ENCODE measurements at places on chromosomes 6 and 20. TPM values are rescaled to one million over a fixed set of nuclear protein-coding genes. Genes with fewer than 3 reads are reported as not detected.

GRCh38 chr20:39916236-39916765, 772.7 kb downstream of the MAFB start:
- no peak for DNase-seq

- no peak for DNase-seq
Measured at GRCh38 chr6:46296586-46296985, 125.8 kb upstream of the ENPP5 start.

- DNase-seq, result no peak
Measured at GRCh38 chr6:143062551-143062950, 1.9 kb downstream of the AIG1 start.

The POU5F1 gene
- total RNA-seq, result not detected

The ADGB gene
- total RNA-seq, result not detected

GRCh38 chr6:108944707-108945680, 96.8 kb downstream of the ARMC2 start:
- DNase-seq, result no peak

- DNase-seq, result no peak
Measured at GRCh38 chr6:3228771-3229565, 1.5 kb upstream of the TUBB2B start.

DNA sequence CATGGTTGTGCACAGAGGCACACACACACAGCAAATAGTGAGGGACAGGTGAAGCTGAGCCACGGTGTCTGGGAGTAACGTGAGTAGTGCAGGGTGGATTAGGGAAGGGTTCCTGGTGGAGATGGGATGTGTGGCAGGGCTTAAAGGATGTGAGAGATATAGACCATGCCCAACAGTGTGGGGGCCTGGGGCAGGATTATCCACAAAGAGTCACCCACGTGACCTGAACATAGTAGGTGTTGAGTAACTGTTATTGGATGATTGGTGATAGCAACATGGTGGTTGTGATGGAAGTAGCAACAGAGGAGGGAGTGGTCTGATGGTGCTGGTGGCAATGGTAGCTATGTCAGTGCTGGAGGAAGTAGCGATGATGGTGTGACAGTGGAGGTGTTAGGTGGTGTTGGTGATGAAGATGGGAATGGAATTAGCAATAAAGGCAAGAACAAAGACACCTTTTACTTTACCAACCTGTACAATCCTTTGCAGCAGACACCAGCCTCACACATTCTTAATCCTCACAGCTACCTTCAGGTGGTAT, 135.1 kb downstream of the MRPL14 start:
- DNase-seq, result no peak

The C20orf144 gene
- not detected for total RNA-seq

DNA sequence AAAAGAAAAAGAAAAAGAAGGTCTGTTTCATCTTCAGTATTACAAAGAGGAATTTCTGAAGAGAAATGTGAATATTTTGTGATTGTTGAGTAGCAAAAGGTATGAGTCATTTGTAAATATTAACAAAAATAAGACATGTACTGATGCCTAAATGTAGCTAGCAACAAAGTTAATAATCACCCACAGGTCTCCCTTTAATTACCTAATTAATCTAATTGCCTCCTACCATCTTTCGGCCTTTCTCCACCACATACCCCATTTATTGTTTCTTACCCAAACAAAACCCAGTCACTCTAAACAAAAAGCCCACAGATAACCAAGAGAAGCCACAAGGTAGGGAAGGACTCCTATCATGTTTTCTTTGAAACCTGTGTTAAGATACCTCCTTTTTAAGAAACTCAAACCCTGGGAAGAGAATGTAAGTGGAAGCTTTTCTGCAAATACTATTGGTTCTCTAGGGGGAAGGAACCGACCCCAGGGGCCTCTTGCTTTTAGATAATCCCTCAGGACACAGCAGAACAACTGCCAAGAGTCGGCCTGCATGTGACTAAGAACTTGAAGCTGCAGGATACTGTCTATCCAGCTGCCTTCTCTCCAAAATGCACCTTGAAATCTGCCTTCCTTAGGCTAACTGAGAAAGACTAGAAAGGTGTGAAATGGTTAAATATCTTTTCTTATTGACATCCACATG, 16.1 kb upstream of the STK38 start:
- no peak for DNase-seq

- no peak for DNase-seq
Measured at GRCh38 chr6:46777476-46778346, 15.5 kb upstream of the MEP1A start.

GRCh38 chr6:113208726-113209125, 648.4 kb upstream of the MARCKS start:
- DNase-seq, result no peak

The GSTA3 gene
- total RNA-seq, result not detected

All from endothelial cell of umbilical vein (primary cell).